ENCODE measurements at places on chromosomes 7 and 10. TPM values are rescaled to one million over a fixed set of nuclear protein-coding genes. Genes with fewer than 3 reads are reported as not detected.

The ALOX5 gene
- not detected for total RNA-seq

- DNase-seq, result no peak
Measured at GRCh38 chr10:48943096-48943495, 3.5 kb upstream of the LRRC18 start.

The LCOR gene
- 15.6 TPM for total RNA-seq

DNA sequence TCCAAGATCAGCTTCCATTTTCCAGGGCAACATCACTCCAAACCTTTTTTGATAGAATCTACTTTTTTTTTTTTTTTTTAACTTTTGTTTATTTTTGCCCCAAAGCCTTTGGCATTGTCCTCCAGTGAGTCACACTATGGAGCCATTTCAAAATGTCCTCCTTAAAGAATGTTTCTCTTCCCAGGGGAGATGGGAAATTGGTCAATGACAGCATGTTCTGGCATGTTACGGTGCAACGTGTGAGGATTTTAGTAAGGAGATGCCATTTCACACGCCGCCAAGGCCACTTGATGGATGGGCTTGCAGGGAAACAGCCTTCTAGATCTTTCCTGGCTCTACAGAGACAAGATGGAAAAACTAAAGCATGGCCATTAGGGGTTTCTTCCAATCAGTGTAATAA is 30.7 kb upstream of the TRIL start:
- DNase-seq, result peak; percentile 91

- no peak for DNase-seq
Measured at GRCh38 chr7:5589819-5590595, 166.4 kb upstream of the TNRC18 start.

The KCNH2 gene
- 8.7 TPM for total RNA-seq

DNA sequence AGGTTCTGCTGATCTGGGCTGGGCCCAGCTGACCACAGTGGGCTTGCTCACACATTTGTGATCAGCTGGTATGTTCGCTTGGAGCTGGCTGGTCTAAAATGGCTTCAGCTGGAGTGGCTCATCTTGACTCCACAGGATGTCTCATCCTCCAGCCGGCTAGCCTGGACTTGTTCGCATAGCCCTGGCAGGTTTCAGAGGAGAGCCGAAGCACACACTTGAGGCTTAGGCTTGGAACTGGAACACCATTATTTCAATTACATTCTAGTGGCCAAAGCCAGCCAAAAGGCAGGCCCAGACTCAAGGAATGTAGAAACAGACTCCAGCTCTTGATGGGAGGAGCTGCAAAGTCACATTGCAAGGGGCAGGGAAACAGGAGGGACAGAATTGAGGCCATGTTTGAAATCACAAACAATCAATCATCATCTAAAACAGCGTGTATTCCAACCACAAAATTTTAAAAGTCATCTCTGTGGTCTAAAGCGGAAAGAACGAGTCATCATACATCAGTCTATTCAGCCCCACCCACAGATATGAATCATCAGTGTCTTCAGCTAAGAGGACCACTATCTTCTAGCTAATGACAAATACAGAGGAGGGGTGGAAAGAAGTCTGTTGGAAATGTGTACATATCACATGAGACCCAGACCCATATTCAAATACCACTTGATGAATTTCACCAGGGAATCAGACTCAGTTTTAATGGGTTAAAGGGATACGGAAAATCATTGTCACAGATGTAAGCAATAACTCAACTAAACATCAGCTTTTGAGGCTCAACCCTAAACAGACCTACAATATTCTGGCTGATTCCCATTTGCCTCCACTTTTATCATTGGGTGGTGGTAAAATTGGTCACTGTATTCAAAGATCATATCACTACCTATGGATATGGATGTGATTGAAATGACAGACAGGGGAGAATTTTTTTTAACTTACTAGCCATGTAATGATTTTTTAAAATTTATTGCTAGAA is 139.0 kb upstream of the MKLN1 start:
- peak; percentile 97 for DNase-seq

The TMEM270 gene
- not detected for total RNA-seq

DNA sequence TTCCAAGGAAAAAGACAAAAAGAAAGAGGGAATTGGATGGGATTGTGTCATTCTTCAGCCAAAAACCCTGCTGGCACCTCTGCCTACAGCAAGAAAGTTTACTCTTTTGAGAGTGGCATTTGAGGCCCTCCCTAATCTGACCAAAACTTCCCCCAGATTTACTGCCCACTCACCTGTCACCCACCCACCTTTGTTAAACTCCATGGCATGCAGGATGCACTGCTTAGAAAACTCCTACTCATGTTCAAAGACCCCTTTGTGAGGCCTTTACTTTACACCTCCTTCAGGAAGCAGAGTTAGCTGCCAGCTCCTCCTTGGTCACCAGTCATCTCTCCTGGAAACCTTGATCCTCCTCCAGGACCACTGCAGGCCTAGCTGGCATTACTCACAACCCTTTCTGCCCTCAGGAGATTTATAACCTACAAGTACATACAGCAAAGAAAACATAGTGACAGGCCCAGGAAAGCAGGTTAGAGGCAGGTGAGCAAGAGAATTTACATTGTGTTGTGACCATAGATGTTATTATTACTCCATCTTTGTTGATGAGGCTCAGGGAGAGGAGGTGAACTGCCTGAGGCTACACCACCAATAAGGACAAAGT is 10.3 kb upstream of the PLAC9 start:
- DNase-seq, result no peak

The GAD2 gene
- not detected for total RNA-seq

GRCh38 chr7:1845536-1846311 is 175.6 kb downstream of the ELFN1 start:
- no peak for DNase-seq

The RET gene
- total RNA-seq, result not detected

The DENND2A gene
- total RNA-seq, result 0.21 TPM

GRCh38 chr7:20307901-20308300 is 22.8 kb upstream of the ITGB8 start:
- no peak for DNase-seq

The GRID2IP gene
- 0.27 TPM for total RNA-seq

The ACHE gene
- 51.0 TPM for total RNA-seq

GRCh38 chr10:45418849-45419675 is 45.0 kb downstream of the ALOX5 start:
- peak; percentile 34 for DNase-seq

GRCh38 chr7:29926741-29927140 is 62.9 kb downstream of the SCRN1 start:
- no peak for DNase-seq

DNA sequence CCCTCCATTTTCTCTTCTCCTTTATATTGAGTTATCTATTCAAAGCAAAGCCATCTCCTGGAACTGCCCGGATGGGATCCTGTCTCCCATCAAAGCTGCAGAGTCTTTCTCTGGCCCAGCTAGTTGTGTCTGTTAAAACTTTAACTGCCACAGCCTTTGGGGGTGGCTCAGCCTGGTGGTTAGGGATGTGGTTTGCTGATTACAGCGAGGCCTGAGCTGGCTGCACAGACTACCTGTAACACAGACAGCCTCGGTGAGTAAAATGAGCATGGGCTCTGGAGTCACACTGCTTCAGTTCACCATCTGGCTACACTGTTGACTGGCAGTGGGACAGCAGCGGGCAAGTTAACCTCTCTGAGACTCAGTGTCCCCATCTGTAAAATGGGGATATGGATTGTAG is 18.4 kb upstream of the HABP2 start:
- no peak for DNase-seq

The PYROXD2 gene
- total RNA-seq, result 7.3 TPM

- DNase-seq, result no peak
Measured at GRCh38 chr7:1993776-1994740, 238.7 kb downstream of the MAD1L1 start.

The SLC16A9 gene
- total RNA-seq, result 0.88 TPM

- no peak for DNase-seq
Measured at GRCh38 chr7:95919556-95919955, 147.2 kb downstream of the DYNC1I1 start.

Data from myocyte (in vitro differentiated cells).